ENCODE measurements at places on chromosomes 1 and 21.
A peak's percentile ranks its signal among the peaks of the same experiment; 100 is the strongest.

DNA sequence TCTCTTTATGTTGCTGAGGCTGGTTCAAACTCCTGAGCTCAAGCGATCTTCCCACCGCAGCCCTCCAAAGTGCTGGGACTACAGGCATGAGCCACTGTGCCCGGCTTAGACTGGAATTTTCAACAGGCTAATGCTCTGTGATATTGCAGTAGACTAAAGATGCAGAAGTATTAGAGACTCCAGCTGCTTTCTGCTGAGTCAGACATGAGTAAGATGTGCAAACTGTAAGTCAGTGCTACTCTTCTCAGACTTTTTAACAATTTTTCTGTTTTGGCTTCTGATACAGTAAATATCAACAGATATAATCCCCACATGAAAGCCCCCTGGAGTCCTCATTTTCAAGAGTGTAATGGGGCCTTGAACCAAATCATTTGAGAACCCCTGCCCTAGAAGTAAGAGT lies 29.3 kb upstream of the NLRP3 start:
- DNase-seq, result no peak

DNA sequence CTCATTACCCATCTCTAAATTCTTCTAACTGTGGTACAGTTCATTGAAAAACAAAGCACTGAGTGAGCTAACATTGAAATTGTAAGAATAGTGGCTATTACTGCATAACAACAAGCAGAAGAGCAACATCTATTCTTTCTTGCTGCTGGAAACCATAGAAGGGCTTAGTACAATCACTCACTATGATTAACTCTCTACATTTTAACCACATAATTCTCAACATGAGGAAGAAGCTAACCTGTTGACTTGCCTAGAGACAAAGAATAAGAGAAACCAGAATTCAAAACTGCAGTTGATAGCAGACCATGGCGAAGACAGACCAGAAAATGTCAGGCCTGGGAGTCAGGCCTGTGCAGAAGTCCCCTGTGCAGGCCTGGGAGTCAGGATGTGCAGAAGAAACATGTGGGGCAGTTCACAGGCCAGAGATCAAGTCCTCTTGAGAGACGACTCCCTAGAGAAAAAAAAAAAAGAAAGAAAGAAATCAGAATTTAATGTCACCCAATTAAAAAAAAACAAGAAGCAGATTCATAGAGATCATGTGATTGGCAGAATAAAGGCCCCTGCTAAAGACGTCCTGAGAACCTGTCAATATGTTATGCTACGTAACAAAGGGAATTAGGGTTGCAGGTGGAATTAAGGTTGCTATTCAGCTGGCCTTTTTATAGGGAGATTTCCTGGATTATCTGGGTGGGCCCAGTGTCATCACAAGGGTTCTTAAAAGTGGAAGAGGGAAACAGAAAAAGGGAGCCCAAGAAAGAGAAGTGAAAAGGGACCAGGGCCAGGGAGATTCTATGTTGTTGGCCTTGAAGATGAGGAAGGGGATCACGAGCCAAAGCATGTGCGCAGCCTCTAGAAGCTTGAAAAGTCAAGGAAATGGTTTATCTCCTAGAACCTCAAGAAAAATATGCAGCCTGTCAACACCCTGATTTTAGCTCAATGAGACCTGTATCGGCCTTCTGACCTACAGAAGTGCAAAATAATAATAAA lies 94.9 kb downstream of the MRPL39 start:
- no peak for DNase-seq

- peak; percentile 91 for DNase-seq
Observed at GRCh38 chr1:8817412-8818324, at the start of gene RERE. RERE (minus strand) TSS chr1:8817640.

GRCh38 chr1:44693159-44693558 lies 18.6 kb downstream of the ARMH1 start:
- DNase-seq, result no peak
